ENCODE measurements at places on chromosomes 6 and 20.

GRCh38 chr6:80523531-80523997 is 417.1 kb downstream of the BCKDHB start:
- DNase-seq: peak; percentile 20

DNA sequence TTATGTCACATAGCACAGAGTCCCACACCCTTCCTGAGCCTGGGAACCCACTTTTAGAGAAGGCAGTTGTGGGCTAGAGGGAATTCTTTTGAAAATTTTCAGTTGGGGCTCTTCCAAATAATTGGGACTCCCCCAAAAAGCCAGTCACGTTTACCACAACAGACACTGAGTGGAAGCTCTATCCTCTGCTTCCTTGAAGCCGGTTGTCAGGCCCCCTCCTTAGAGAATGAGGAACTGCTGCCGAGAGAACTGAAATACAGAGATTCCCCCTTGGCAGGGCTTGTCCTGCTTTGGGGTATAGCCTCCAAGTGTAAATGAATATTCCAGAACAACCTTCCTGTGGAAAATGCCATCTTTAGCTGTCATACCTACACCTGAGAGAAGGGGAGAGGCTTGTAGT is 2.7 kb upstream of the JAG1 start:
- no peak for DNase-seq

GRCh38 chr6:170067181-170067641 is 223.7 kb downstream of the DLL1 start:
- no peak for DNase-seq

DNA sequence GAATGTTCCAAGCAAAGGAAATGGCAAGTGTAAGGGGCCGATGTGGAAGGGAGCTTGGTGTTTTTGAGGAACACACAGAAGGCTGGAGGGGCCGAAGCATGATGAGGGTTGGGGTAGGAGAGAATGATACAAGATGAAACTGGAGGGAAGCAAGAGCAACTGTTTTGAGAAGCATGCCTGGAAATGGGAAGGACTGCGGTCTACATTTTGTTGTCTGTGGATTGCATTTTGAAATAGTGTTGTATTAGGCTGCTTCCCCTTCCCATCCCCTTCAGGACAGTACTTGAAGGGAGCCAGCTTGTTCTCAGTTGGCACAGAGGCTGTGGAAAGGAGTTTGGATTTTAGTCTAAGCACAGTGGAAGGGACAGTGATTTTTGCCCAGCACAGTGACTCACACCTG is 2.2 kb downstream of the TM9SF4 start:
- no peak for DNase-seq

GRCh38 chr20:36246401-36246800 is 10.1 kb downstream of the AAR2 start:
- no peak for DNase-seq

GRCh38 chr20:52800734-52801627 is 171.2 kb upstream of the TSHZ2 start:
- DNase-seq: no peak

DNA sequence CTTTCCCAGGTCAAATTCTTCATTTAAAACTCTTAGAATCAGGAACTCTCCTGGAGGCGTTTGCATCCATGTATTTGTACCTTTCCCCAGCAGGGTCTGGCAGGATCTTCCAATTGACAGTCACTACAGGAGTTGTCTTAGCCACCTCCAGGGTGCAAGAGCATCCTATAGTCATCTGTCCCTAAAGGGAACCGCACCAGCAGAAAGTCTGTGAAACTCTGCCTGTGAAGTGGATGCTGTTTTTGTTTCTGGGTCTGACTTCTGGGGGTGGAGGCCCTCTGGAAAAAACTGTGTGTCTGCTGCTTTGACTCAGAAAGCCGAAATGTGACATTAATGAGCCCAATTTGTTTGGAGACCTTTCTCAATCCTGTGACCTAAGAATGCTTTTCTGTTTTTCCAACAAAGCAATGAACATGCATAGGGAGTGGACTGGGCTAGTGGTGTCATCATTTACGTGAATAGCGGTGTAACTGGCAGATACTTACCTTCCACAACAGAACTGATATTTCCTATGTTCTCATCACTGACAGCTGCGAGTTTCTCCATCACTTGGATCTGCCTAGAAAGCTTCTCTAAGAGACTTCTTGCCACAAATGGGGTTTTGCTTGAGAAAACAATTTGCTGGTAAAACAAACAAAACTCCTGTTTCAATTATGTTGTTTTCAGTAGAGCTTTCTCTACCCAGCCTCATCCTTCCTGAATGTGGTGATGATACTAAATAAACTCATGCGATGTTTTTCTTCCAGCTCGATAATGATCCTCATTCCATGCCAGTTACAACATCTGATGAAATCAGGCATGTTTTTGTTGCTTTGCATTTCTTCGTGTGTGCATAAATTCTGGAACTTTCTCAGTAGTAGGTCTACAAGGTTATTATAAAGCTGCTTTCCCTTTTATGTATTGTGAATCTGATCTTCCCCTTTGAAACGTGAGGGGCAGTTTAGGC is 33.3 kb upstream of the ARMH2 start:
- no peak for DNase-seq

DNA sequence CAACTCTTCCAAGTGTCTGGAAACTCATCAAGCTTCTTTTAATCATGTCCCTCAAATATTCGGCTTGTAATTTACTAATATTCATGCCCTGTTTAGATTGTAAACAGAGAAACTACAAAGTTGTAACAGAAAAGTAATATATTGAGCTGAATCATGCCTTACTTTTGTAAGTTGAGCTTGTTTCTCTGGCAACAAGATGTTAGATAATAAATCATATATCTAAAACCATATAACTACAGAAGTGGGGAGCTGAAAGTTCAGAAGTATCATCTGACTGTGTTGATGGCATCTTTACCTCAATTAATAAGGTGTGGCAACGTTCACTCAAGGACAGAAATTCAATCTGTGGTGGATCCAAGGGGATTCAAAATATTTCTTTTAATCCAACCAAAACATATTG is 263.9 kb downstream of the PLCB1 start:
- no peak for DNase-seq

DNA sequence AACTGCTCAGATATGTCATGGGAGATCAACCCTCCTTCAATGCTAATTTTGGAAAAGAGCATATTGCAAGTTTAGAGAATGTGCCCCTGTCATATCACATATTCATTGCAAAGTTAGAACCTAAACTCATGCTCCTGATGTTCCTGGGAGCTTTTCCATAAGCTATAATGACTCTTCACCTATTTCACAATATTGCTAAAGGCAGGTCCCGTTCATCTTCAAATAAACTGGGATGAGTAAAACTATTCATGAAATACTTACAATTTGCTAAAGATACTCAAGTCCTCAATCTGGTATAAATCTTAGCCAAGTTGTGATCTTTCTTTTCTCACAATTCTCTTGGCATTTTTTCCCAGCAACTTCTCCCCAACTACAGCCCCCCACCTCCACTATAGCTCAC is 121.7 kb upstream of the TNFAIP3 start:
- no peak for DNase-seq

DNA sequence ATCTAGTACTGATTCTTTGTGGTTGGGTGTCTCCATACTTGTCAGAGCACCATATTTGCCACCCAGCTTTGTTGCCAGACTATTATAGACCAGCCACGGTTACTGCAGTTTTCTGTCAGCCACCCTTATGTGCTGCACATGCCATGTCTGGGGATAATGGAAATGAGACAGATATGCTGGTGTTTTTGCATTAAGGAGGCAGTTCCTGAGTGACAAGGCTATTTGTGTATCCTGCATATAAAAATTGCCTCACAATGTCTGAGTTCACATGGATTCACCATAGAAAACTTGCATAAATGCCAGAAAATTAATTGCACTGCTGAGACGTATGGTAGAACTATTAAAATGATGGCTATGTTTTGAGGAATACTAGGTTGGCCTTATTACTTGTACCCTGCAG is 51.8 kb downstream of the NKAIN2 start:
- DNase-seq: no peak

All from DMS79 treated with DMSO at 0.1 percent for 48 hours (cell line).